ENCODE measurements at places on chromosomes 1 and 21.

DNA sequence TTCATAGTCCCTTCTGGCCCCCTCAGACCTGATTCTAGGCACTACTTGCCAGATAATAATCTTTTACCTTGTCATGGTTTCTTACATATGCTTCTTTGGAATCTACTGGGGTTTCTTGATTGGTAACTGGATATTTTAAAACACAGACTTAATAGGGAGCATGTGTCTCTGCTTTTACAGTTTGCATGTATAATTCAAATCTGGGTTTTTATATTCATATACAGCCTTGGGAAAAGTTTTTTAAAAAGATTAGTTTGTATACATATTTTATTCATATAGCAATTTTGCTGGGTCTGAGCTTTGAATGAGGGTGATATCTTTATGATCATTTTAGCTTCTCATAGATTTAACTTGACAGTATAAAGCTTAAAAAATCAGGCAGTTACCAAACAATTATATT, 21.1 kb upstream of the CD1D start:
- DNase-seq = no peak

DNA sequence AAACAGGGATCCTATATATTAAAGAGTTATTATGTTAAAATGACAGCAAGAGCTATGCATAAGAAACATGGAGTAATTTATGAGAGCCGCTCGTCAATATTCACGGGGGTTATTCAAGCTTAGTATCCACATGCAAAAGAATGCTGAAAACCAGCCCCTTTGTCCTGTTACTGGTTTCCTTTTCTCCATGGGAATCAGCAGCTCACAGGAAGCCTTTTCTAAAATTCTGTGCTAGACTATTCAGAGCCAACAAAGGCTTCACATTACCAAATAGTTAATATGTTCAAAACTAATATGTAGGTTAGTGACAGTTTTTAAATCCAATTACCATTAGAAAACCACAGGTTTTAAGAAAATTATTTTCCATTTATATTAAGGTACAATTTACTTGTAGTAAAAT, 225.6 kb upstream of the MAP1LC3C start:
- no peak for DNase-seq

- no peak for DNase-seq
Observed at GRCh38 chr1:21192284-21192683, 15.6 kb upstream of the EIF4G3 start.

DNA sequence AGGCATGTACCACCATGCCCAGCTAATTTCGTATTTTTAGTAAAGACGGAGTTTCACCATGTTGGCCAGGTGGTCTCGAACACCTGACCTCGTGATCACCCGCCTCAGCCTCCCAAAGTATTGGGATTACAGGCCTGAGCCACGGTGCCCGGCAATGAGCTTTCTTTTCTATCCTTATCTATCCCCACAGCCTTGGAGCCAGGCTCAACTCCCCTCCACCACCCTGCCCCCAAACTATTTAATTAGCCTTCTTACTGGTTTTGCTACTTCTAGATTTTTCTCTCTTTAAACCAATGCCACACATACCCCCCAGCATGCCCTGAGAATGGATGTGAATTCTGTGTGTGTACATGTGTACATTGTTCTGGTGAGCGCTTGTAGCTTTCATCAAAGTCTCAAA, 5.7 kb upstream of the VANGL2 start:
- DNase-seq = no peak

- no peak for DNase-seq
Observed at GRCh38 chr21:41418393-41418792, 7.6 kb upstream of the MX1 start.

- DNase-seq = no peak
Observed at GRCh38 chr1:209756615-209757445, 977 bp downstream of the TRAF3IP3 start.

DNA sequence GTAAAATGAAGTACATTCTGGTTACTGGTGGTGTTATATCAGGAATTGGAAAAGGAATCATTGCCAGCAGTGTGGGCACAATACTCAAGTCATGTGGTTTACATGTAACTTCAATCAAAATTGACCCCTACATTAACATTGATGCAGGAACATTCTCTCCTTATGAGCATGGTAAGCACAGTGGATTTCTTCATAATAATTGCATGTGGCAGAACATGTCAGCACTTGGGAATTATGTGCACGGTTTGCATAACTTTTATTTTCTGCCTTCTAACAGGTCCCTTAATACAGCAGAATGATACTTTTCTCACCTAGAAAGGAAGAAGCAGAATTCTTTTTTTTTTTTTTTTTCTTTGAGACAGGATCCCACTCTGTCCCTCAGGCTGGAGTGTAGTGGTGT, 3.8 kb downstream of the CTPS1 start:
- no peak for DNase-seq

GRCh38 chr1:114719424-114719787, 2.8 kb upstream of the NRAS start:
- no peak for DNase-seq
